Stimulated activated CD4-positive, alpha-beta T cell treated with anti-CD3 and anti-CD28 coated beads, Interleukin-2, amount 100 ng/mL, for 24 hours (primary cell): ENCODE measurements at places on chromosomes 2 and 18.

DNA sequence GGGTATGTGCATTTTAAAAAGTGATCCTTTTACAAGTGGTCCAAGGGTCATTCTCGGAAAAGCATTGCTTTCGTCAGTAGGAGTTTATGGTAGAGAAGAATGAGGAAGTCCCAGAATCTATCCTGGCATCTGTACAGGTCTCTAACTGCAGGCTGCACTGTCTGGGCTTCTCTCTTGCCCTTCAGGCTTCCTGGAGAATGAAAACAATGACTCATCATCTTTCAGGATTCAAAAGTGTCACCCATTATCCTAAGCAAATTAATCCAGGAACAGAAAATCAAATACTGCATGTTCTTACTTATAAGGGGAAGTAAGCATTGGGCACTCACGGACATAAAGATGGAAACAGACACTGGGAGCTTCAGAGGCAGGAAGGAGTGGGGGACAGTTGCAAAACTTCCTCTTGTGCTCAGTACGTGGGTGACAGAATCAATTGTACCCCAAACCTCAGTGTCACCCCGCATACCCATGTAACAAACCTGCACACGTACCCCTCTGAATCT, 60.2 kb upstream of the TXNDC2 start:
- no peak for DNase-seq

DNA sequence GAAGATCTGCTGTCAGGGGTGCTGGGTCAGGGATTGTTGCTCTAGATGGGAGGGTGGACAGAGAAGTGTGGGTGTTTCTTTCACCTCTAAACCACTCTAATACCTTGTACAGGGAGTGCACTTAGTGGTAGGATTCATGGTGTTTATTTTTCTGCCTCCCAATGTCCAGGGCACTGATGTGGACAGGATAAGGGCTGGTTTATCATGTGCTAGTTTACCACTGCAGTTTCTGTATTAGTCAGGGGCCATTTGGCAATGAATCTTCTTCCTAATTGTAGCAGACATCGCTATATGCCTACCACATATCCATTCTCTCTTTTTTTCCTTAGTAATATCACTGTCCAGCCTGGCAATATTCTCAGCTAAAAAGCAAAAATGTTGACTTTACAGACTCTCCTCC, 50.3 kb upstream of the LRRTM1 start:
- DNase-seq: no peak

DNA sequence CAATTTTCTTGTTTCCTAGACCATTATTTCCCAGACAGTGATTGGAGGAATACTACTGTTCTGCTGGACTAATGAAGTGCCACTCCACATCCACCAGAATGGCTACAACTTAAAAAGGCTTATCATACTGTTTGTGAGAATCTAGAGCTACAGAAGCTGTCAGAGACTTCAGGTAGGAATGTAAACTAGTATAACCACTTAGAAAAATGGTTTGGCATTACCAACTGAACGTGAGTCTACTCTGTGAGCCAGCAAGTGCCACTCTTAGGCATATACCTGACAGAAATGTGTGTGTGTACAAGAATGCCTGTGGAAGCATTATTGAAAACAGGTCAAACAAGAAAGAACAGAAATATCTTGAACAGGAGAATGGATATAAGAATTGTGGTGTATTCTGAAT, 4.2 kb upstream of the SCN3A start:
- DNase-seq: no peak

DNA sequence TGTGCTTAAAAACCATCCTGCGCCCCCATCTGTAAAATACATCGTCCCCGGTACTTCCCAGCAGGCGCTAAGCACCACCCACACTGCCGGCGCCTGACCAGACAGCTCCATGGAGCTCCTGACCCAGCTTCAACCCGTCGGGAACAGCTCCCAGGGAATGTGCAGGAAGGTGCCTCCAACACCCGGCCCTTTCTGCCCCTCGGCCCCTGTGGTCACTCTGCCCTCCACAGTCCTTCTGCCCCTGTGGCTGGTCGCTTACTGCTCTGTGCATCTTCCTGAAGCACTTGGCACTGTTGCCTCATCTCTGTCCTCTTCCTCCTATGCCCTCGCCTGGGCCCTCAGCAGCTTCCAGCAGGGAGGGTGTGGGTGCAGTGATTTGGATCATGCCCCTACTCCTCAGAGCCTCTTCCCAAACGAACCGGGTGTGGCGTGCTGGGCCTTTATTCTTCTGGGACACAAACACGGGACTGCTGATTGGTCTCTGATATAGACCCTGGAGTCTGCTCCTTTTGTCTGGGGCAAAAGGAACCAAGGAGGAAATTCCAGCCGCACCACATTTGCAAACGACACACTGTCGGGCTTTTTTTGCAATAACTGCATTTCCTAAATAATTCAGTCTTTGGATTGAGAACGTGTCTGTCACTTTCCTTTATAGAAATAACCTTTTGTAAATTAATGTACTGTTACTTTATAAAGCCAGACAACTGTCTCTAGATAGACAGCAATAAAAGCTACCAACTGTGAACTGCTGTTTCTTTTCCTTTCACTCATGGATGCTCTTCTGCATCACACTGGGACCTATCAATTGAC, 65.9 kb downstream of the ADI1 start:
- peak; percentile 10 for DNase-seq

- no peak for DNase-seq
These were observed 55.3 kb downstream of the VWA3B start for GRCh38 chr2:98142106-98142791.

- no peak for DNase-seq
These were observed 317.3 kb downstream of the DCDC2C start for GRCh38 chr2:4020649-4021048.

GRCh38 chr2:2769481-2770431, 438.7 kb upstream of the MYT1L start:
- DNase-seq: no peak

- no peak for DNase-seq
These were observed 10.2 kb upstream of the GPC1 start for GRCh38 chr2:240425236-240425615.

DNA sequence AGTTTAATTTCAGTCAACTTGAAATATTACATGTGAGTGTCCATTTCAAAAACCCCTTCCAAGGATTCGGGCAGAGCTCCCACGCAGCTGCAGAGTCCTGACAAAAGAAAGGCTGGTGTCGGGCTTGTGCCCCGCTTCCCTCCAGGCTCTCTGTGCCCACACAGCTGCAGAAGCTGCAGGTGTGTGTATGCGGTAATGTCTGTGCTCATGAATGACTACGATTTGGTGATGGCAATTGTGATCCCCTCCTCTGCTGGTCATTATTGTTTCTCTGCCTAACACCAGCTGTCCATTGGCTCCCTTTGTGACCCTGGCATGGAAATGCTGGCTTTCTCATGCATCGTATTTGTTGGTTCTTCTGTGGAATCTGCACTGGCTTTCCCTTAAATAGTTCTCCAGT, 224.8 kb downstream of the NUP35 start:
- DNase-seq: no peak

DNA sequence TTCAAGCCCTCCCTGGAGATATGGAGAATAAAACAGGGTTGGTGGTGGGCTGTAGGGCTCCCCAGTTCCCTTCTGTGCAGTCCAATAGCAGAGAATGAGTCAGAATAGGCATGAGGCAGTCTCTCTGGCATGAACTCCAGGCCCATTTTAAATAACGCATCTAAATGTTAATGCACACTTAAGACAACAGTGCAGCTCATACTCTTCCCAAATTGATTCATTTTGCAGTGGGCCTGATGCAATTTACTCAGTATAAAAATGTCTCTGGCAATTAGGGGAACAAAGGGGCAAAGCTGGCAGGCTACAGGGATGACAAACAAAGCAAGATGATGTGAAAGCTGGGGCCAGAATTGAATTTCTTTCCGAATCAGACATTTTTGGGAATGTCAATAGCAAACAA, 402.8 kb downstream of the CLIP4 start:
- no peak for DNase-seq

- DNase-seq: peak; percentile 22
These were observed 27.6 kb downstream of the PAX8 start for GRCh38 chr2:113251118-113251517.

DNA sequence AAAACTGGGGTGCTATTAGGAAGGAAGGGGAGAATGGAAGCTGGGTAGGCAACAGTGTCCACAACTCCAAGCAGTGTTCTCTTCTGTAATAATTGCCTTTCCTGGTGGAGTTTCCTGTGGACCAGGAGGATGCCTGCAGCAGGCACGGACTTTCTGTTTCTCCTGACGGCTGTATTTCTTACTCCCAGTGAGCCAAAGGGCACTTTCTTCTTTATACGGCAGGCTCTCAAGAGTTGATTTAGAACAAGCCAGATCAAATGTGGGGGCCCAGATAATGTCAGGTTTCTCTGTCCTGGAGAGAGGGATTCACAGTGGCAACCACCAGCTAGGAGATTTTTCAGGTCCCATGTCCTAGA, 13.0 kb upstream of the PROC start:
- no peak for DNase-seq

- DNase-seq: no peak
These were observed 43.4 kb upstream of the NEUROD1 start for GRCh38 chr2:181723731-181724130.

DNA sequence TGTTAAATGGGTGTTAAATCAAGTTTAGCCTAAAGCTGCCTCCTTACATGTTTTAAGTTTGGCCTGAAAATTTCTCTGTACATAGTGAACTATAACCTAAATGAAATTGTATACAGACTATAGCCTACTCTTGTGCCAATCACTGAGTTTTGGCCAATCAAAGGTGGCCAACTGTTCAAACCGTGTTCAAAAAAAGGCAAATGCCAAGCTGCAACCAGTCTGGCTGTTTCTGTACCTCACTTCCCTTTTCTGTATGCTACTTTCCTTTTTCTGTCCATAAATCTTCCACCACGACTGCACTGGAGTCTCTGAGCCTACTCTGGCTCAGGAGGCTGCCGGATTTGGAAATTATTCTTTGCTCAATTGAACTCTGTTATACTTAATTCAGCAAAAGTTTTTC, 121.0 kb downstream of the SPOPL start:
- DNase-seq: no peak

- no peak for DNase-seq
These were observed 77.0 kb downstream of the LANCL1 start for GRCh38 chr2:210399440-210400041.

- DNase-seq: no peak
These were observed 81.1 kb downstream of the TMEM17 start for GRCh38 chr2:62424899-62425298.

DNA sequence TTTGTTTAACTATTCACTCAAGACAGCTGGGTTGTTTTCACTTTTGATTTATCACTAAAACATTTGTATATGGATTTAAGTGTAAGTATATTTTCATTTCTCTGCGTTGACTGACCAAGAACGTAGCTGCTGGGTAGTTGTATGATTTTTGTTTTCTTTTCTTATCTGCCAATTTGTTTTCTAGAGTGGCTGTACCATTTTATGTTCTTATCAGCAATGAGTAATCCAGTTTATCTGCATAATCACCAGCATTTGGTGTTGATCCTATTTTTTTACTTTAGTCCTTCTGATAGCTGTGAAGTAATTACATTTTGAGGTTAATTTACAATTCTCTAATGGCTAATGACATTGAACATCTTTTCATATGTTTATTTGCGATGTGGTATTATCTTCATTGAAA, 1178.4 kb upstream of the TMEFF2 start:
- DNase-seq: no peak

DNA sequence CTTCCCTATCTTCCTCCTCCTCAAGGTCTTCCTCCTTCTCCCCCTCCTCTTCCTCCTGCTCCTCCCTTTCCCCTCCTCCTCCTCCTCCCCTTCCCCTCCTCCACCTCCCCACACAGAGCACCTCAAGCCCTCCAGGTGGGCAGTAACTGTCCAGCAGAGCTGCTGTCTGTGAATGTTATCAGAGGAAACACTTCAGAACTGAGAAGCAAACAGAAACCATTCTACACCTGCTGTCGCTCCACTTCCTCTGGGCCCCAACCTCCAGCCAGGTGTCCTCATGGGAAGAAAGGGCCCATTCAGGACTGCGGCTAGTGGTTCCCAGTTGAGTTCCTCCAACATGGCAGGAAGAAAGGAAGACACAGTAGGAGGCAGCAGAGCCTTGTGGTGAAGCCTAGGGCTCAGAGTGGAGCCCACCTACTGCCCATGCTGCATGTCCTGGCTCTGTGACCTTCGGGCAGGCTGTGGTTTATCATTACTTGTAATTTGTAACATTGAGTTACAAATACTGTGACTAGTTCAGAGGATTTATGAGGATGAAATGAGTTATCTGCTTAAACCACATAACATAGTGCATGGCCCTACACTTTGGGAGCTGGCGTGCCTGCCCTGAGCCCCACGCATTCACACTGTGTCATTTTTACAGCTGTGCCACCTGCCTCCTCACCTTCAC, 165.9 kb upstream of the ID2 start:
- no peak for DNase-seq

DNA sequence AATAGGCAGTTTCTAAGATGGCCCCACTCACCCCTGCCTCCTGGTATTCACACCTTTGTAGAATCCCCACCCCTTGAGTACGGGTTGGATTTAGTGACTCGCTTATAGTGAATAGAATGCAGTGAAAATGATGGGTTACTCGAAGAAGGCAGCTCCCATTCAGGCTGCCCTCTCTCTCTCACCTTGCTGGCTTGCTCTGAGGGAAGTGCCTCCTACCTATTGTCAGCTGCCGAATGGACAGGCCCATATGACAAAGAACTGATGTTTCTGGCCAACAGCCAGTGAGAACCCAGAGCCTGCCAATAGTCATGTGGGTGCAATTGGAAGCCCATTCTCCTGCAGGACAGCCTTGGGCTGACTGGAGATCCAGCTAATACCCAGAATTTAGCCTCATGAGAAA, 22.1 kb upstream of the RNF103 start:
- DNase-seq: no peak

DNA sequence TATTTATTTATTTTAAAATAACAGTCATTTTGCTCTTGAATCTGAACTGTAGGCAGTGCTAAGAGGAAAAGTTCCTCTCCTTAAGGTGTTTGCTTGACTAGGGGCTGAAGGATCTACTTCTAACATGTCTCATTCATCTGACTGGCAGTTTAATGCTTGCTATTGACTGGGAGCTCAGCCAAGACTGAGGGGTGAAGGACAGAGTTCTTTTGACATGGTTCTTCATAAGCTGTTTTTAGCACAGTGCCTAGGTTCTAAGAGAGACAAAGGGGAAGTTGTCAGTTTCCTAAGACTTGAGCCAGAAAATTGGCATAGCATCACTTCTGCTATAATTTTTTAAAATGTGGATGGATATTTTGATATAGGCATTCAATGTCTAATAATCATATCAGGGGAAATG, 73.0 kb downstream of the COMMD1 start:
- no peak for DNase-seq

GRCh38 chr18:13321923-13322322, 103.4 kb downstream of the LDLRAD4 start:
- DNase-seq: no peak

GRCh38 chr2:196963961-196964360, 37.5 kb upstream of the PGAP1 start:
- DNase-seq: no peak
